Dermis lymphatic vessel endothelial cell (primary cell): ENCODE measurements at places on chromosomes 5 and 9. TPM values are rescaled to one million over a fixed set of nuclear protein-coding genes. Genes with fewer than 3 reads are reported as not detected.

Gene ARL14EPL
- 0.17 and 0.33 TPM in 2 replicates for total RNA-seq

Gene ORM2
- not detected in 2 replicates for total RNA-seq

Gene OR1Q1
- total RNA-seq: not detected in 2 replicates

Gene ROPN1L
- 3.0 and 3.6 TPM in 2 replicates for total RNA-seq

Gene KIF12
- not detected in 2 replicates for total RNA-seq

Gene LCN10
- not detected in 2 replicates for total RNA-seq

Gene NUTM2F
- not detected in 2 replicates for total RNA-seq

Gene LRRC19
- total RNA-seq: not detected in 2 replicates

Gene FOXI1
- total RNA-seq: not detected in 2 replicates

Gene GABRA6
- total RNA-seq: not detected in 2 replicates

Gene ENTREP1
- 7.6 and 8.0 TPM in 2 replicates for total RNA-seq

Gene ADGRV1
- total RNA-seq: 0.11 and 0.17 TPM in 2 replicates

Gene SHROOM1
- 2.1 and 2.4 TPM in 2 replicates for total RNA-seq

Gene NUP214
- 8.8 and 10.5 TPM in 2 replicates for total RNA-seq

Gene GGTA1
- 11.1 and 12.1 TPM in 2 replicates for total RNA-seq

Gene IL31RA
- total RNA-seq: 0.11 and 0.17 TPM in 2 replicates

Gene GFI1B
- total RNA-seq: under 0.01 TPM in 1 of 2 replicates, not detected in the other

Gene GARIN3
- total RNA-seq: not detected in 2 replicates

Gene PCDHA5
- under 0.01 TPM in 1 of 2 replicates, not detected in the other for total RNA-seq

Gene LHX3
- total RNA-seq: not detected in 2 replicates

Gene HDAC3
- 55.4 and 56.6 TPM in 2 replicates for total RNA-seq

Gene ASTN2
- total RNA-seq: 1.2 and 2.6 TPM in 2 replicates

Gene SHLD3
- total RNA-seq: 3.3 and 3.8 TPM in 2 replicates

Gene MSX2
- total RNA-seq: 0.09 TPM in 1 of 2 replicates, not detected in the other

Gene SPATA31D4
- total RNA-seq: not detected in 2 replicates

Gene PPP2R2B
- not detected in 2 replicates for total RNA-seq

Gene TRIM7
- total RNA-seq: 1.7 and 1.8 TPM in 2 replicates

Gene PLAC8L1
- total RNA-seq: not detected in 2 replicates

Gene RORB
- not detected in 2 replicates for total RNA-seq

Gene IL17B
- not detected in 2 replicates for total RNA-seq

Gene C5orf58
- not detected in 2 replicates for total RNA-seq

Gene FRRS1L
- under 0.01 TPM in 2 replicates for total RNA-seq

Gene PCDHA1
- under 0.01 and 0.09 TPM in 2 replicates for total RNA-seq

Gene FAM174A
- total RNA-seq: 23.2 and 28.2 TPM in 2 replicates

Gene MCC
- 11.9 and 17.3 TPM in 2 replicates for total RNA-seq

Gene STKLD1
- 0.69 and 0.98 TPM in 2 replicates for total RNA-seq

Gene BTNL9
- total RNA-seq: 0.11 and 0.60 TPM in 2 replicates

Gene SLC28A3
- under 0.01 TPM in 1 of 2 replicates, not detected in the other for total RNA-seq

Gene SPATA31A3
- total RNA-seq: not detected in 2 replicates

Gene MARCOL
- not detected in 2 replicates for total RNA-seq

Gene PRR16
- under 0.01 and 0.11 TPM in 2 replicates for total RNA-seq

Gene GLRA1
- total RNA-seq: not detected in 2 replicates

Gene NUP188
- 36.3 and 43.2 TPM in 2 replicates for total RNA-seq

Gene RETREG1
- 0.09 TPM in 1 of 2 replicates, not detected in the other for total RNA-seq

Gene C9orf40
- total RNA-seq: 2.0 and 2.1 TPM in 2 replicates

Gene PCSK1
- 0.09 and 0.11 TPM in 2 replicates for total RNA-seq
